Mesothelial cell of epicardium (in vitro differentiated cells): ENCODE measurements at places on chromosomes 11 and 22.

GRCh38 chr11:94198718-94199117 is 70.1 kb downstream of the PANX1 start:
- no peak for DNase-seq

DNA sequence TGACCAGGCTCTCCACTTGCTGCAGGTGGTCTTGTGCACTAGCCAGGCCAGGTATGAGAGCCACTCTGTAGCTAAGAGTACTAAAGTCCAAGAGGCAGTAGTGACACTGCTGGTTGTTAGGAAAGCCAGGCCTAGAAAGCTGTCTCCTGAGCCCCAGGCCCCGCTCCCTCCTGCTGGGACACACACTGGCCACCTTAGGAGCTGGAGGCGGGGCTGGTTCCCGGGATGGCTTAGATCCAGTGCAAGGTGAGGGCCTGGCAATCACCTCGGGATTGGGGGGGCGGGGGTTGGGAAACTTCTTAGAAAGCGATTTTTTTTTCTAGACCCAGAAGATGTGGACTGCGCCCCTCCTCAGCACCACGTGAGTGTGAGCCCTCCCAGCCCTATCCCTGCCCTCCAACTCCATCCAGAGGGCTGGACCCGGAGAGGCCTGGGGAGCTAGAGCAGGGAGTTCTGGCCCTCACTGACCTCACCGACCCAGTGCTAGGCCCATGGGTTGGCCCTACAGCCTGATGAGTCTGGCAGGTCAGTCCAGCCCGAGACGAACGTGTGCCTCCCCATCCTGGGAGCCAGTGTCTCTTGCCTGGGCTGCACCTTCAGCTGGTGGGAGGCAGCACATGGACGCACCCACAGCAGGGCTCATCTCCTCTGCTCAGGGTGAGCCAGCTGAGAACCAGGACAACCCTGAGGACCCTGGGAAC is 18.1 kb downstream of the SLC37A2 start:
- DNase-seq: no peak

DNA sequence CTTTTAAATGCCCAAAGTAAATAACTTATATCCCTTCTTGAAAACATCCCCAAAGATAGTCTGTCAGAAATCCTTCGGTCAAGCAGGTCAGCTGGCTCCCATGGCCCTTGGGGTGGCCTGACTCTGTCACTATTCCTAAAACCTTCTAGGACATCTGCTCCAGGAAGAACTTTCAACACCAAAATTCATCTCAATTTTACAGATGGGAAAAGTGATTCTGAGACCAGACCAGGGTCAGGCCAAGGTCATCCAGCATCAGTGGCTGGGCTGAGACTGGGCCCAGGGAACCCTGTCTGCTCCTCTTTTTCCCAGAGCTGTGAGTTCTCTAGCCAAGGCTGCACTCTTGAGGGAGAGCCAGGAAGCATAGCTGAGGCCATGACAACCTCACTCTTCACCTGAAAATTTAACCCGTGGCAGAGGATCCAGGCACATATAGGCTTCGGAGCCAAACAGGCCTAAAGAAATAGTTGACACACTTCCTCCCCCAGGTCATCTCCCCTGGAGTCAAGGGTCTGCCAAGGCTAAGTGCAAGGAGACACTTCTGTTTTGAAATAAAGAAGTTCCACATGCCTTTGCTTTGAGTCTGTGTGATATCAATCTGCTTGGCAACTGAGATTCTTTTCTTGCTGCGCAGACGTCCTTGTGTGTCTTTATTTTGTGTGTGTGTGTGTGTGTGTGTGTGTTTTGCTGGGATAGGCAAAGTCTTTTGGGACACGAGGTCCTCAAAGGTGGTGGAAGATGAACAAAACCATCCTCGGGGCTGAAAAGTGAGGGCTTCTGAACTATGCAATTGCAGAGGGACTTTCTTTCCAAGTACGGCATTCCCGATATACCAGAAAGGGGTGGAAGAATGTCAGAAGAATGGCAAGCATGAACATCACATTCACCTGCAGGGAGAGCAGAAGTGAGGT is 16.8 kb upstream of the PRG2 start:
- no peak for DNase-seq

- DNase-seq: no peak
Observed at GRCh38 chr11:85863855-85864254, 8.7 kb downstream of the CCDC83 start.

DNA sequence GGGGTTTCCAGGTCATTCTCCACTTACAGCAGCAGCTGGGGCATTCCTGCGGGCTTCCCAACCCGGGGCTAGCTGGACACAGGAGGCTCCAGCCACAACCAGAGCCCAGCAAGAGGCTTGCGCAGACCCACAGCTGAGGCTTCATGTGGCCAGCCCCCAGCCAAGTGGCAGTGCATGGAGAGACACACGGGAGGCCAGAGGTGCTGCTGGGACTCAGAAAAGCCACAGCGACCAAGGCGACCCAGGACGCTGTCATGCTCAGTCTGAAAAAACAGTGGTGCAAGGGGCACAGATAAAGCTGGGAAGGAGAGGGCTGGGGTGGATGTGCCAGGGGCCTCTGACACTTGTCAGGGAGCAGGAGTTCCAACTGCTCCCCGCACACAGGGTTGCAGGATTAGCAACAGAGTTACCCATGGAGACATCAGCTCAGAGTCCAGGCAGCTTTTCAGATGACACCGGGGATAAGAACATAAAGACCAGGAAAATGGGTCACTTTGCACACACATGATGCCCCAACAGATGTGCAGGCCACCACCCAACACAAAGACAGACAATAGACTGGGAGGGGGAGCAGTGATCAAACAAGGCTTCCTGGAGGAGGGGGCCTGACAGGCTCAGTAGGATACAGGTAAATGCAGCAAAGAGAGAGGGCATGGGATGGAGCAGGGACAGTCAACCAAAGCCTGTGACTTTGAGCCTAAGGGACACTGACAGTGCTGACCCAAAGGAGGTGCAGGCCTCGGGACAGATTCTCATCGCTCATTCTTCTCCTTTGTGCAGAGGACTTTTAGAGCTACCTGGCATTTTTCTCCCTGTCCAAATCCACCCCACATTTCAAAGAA is 6.9 kb upstream of the NEAT1 start:
- DNase-seq: no peak

GRCh38 chr22:39363751-39364515 is 14.1 kb downstream of the SYNGR1 start:
- DNase-seq: no peak

DNA sequence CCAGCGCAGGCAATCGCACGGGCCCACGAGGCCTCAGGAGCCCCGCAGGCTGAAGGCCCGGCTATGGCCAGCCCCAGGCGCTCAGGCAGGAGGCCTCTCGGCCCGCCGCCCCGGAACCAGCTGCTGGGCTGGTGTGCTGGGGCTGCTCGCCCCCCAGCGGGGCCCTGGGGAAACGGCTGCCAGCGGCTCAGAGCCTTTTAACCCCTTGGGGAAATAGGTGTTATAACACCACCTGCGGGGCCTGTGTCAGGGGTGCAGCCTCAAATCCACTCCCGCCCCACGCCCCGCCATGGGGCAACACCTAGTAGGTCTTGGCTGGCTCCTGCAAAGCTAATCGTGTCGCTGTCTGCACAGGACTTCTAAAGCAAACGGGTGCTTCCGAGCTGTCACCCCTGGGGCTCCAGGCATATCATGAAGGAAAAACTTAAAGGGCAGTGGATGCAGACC is 237.4 kb downstream of the TTC28 start:
- peak; percentile 66 for DNase-seq

DNA sequence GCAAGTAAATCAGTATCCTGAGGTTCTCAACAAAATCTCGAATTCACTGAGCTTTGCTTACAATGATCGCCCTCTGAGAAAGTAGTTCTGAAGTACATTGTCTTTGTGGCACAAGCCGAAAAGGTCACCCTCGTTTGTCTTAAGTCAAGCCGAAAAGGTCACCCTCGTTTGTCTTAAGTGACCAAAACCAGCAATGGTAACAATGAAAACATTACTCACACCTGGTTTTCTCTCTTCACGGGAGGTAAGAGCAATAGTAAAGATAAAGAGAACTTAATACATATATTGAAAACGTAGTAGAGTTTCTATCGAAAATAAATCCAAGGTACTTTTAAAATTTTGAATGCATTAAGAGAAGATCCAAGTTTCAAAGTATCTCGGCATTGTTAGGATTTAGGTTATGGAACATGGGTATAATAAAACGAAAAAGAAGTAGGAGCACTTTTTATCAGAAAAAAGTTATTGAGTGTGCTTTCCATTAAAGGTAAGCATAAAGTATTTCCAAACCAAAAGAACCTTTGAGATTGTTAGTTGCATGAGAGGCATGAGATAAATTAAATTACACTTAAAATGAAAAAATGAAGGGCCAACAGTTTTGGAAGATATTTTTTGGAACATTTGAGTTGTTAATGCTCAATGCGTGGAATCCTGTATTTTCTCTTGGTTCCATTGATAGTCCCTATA is 1.2 kb downstream of the BARX2 start:
- no peak for DNase-seq

- no peak for DNase-seq
Observed at GRCh38 chr11:100546714-100547113, 140.4 kb upstream of the ARHGAP42 start.

DNA sequence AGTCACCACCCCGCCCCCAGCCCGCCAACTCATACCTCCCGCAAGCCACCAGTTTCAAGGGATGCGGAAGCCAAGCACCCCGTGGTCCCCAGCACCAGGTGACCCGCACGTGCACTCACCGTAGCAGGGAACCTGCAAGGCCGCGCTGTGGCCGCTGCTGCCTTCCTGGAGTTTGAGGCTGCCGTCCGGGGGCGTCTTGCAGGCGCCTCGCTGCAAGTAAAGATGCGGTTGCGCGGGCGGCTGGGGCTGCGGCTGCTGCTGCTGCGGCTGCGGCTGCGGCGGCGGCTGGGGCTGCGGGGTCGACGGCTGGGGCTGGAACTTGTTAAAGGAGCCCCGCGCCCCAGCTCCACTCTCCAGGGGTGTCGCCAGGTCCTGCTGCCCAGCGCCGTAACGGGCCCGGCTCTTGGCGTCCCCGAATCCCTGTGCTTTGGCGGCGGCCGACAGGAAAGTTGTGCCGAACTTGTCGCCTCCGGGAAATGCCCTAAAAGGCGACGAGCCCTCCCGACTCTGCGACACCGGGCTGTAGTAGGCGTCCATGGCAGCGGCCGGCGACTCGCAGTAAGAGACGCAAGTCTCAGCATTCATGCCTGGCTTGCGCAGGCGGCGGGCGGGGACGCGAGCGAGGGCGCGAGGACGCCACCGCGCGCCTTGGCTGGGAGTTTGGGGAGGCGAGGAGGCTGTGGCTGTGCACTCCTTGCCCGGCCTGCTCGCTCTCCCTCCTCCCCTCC is at the start of gene ALX4:
Gene ALX4, minus strand, starts transcription at position 662 of the 728 bp plus-strand sequence. Its CDS starts 77 bp downstream, at position 585.
- no peak for DNase-seq

- DNase-seq: no peak
Observed at GRCh38 chr11:84922836-84923235, 704.3 kb downstream of the DLG2 start.

DNA sequence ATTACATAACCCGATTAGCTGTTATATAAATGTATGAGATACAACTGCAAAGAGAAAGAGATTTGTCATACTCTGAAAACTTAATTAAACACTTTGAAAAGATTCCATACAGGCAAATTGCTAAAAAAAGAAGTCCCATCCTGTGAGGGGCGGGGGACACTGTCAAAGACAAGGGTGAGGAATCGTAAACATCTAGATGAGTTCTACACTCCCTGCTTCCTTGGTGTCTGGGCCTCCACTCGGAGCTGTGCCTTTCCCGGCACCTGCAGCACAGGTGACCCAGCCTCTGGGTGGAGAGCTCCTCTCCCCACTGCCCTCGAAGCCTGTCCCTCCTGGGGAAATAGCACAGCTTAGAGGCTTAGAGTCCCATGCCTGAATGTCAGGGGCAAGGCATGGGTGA is 69.2 kb upstream of the CRYBB3 start:
- no peak for DNase-seq

DNA sequence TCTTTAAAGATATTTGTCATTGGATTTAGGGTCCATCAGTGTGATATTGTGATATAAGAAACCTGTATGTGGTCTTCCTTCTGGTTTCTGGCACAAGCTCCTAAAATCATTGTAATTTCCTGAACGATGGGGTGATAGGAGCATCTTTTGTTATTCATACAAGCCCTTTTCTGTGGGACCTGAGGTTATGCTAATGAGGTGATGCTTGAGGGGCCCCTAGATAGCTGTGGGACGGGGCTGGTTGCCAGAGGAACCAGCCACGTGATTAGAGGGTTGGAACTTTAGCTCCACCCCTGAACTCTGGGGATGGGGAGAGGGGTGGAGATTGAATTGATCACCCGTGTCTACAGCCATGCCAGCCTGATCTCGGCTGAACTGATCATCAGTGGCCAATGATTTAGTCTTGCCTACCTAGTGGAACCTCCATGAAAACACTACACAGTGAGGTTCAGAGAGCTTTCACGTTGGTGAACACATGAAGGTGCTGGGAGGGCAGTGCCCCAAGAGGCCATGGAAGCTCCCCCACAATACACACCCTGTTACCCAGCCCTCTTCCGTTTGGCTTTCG is 62.8 kb downstream of the BCR start:
- DNase-seq: no peak

GRCh38 chr22:38122616-38123015 is 12.1 kb upstream of the BAIAP2L2 start:
- DNase-seq: no peak

DNA sequence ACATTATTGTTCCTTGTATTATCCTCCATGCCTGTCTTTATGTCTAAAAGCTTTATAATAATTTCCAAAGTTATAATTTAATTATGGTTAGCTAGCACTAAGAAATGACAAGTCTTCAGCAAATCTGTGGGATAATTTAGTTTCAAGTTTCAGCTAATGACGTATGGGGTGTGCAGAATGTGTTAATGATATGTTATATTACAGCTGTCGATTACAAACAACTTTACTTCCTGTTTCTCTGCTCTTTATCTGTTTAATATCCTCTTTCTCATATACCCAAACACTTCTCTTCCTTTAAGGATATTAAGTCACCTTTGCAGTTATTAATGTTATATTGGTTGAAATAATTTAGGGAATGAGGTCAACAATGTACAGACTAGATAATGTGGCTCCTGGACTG is 161.8 kb downstream of the CASP12 start:
- DNase-seq: no peak
